OCI-LY7 (cell line): ENCODE measurements at places on chromosomes 4 and X.

- no peak for DNase-seq
Measured at GRCh38 chr4:120010646-120011045, 56.0 kb downstream of the MAD2L1 start.

DNA sequence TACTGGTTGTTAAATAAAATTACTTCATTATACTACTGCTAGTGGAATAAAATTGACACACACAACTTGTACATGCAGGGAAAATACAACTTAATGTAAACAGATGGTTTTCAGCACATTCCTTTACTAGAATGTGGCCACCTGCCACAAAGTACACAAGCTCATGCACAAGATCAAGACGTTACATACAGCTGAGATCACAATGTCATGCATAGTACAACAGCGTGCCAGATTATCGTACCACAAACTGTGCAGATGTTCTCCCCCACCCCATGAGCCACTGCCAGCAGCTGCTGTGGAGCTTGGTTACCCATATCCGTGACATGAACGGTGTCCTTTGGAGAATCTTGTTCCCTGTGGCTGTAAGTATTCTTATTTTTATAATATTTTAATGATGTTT is 27.7 kb downstream of the FBXO8 start:
- DNase-seq, result no peak

GRCh38 chr4:3745886-3746656 is 20.1 kb upstream of the ADRA2C start:
- DNase-seq, result no peak

- DNase-seq, result peak; percentile 66
Measured at GRCh38 chr4:173167758-173168395, 734 bp upstream of the GALNT7 start.

GRCh38 chr4:107220976-107221375 is 184.9 kb upstream of the DKK2 start:
- DNase-seq, result no peak

DNA sequence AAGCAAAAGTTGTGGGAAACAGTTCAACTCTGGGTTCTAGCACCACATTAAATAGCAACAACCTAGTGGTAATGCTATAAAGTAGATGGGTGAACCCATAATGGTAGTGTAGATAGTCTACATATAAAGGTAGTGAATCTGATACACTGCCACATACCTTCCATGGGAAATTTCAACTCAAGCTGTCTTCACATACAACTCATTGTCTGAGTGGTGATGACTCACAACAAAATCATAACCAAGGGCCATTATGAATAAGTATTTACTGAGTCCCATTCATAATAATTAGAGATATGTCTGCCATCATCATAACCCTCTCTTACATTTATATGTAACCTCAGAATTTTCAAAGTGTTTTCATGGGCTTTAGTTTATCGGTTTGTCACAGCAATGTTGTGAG is 34.8 kb downstream of the EGF start:
- DNase-seq, result no peak

GRCh38 chr4:37549041-37549440 is 137.1 kb downstream of the RELL1 start:
- DNase-seq, result no peak

DNA sequence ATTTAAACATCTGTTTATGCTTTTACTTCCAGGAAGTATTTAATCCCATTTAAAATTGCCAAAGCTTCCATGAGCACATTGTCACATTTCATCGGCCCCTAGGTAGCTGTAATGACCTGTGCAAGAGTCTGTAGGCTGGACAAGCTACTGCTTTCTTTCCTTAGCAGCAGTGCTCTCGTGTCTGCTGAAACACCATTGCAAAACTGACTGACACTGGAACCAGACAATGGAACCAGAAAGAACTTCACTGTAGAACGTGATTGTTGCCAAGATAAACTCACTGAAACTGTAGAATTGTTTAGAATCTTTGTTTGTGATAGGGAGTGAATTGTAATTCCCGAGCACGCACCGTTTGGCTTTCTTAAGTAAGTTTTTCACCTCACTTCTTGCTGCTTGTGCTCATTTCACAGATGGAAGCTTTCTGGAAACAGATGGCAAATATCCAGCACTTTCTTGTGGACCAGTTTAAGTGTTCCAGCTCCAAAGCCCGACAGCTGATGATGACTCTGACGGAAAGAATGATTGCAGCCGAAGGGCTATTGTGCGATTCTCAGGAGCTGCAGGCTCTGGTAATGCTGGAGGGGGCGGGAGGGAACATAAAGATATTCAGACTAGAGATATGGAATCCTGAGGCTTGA is 36.9 kb downstream of the EVC start:
- no peak for DNase-seq

DNA sequence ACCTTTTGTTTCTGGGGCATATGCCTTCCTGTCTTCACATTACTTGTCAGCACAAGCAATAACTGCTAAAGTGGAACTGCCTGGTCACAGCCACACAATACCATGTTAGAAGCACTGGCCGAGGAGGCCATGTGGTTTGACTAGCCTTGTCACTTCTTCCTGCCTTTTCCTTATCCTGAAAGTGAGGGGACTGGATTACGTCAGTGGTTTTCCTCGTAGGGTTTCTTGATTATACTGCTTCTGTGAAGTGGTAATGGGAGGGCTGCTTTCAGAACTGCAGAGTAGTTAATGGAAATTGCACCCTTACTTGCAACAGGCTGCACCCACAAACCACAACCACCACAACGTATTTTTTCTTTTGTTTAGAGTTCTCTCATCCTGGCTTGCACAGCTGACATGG is 26.6 kb downstream of the ZRSR2 start:
- DNase-seq, result no peak

DNA sequence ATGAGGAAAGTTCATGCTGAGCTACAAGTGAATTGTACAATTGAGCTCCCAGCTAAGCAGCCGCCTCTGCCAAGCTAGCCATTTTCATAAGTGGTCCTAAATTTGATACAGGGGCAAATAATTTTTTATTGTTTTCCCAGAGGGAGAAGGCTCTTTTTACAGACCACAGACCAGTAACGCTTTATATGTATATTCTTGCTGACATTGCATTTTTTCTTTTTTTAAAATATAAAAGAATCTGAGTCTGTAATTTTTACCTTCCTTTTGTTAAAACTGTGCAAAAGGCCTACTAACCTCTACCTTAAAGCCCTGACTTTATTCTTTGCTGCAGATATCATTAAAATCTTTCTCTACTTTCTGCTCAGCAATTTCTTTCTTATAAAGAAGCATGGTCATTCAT is 501.2 kb upstream of the INTU start:
- no peak for DNase-seq

- DNase-seq, result no peak
Measured at GRCh38 chrX:17496407-17496806, 121.4 kb downstream of the NHS start.

- no peak for DNase-seq
Measured at GRCh38 chr4:40405193-40405592, 70.1 kb downstream of the CHRNA9 start.

DNA sequence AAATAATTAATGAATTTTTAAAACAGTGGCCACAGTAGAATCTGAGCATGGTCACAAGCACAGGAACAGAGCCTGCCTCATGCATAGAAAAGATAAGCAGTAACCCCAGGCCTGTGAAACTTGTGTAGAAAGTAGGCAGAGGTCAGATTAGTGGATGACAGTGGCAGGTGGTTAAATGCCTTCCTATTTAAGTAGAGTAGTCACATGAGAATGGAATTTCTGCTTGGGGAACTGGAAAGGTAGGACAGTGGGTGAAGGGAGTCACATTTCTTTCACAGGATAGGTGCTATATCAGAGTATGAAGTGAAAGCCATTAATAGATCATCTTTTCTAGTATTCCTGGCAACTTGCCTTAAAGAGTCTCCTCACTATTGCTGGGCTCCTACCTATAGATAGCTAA is 34.9 kb upstream of the ASB12 start:
- no peak for DNase-seq

DNA sequence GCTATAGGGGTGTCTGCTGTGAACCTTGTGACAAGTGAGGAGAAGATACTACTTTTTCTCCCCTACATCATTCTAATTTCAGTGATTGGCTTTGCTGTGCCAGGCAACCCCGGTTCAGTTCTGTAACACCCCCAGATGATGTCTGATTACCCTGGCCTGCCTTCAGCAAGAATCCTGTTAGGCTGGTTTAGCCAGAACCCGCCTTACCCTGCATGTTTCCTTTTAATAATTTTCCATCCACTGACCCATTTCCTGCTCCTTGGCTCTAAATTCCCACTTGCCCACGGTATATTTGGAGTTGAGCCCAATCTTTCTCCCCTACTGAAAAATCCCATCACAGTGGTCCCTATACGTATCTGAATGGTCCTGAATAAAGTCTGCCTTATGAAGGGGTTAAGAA is 46.5 kb upstream of the HPSE start:
- no peak for DNase-seq

DNA sequence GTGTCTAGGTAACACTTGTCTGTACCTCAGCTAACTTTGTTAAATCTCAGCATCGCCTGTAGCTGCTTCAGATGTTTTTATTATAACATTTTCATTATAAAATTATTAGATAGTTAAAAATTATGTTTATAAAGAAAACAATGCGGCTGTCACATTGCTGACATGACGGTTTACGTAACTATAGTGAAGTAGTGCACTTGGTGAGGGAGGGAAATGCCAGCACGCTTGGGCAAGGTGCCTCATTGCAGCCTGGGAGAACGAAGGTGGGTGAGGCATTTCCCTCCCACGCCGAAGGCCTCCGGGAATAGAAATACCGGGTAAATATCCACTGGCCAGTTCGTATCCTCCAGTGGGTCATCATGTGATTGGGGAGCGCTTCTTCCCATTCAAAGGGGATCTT is 15.9 kb downstream of the TMEM187 start:
- no peak for DNase-seq

DNA sequence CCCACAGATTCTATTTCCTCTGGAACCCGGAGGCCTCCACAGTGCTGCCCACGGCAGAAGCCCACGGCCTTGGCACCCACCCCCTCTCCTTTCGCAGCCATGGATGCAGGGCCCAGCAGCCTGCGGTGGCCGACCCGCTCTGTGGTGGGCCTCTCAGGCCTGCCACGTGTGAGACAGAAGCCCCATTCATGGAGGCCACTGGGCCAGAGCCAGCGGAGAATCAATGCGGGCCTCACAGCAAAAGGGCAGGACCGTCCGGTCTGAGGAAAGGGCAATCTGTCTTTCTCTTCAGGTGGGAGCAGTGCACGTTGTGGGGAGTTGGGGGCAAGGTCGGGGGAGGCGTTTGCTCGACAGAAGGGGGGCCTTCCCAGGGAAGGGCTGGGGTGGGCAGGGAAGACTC is 8.4 kb upstream of the HAUS7 start:
- DNase-seq, result no peak

GRCh38 chr4:66223068-66223703 is 552.9 kb upstream of the EPHA5 start:
- no peak for DNase-seq

GRCh38 chr4:168274871-168275270 is 43.7 kb downstream of the DDX60 start:
- no peak for DNase-seq

- DNase-seq, result no peak
Measured at GRCh38 chrX:10902001-10902400, 209.1 kb upstream of the HCCS start.

- no peak for DNase-seq
Measured at GRCh38 chr4:118033148-118034052, 886 bp upstream of the NDST3 start.

DNA sequence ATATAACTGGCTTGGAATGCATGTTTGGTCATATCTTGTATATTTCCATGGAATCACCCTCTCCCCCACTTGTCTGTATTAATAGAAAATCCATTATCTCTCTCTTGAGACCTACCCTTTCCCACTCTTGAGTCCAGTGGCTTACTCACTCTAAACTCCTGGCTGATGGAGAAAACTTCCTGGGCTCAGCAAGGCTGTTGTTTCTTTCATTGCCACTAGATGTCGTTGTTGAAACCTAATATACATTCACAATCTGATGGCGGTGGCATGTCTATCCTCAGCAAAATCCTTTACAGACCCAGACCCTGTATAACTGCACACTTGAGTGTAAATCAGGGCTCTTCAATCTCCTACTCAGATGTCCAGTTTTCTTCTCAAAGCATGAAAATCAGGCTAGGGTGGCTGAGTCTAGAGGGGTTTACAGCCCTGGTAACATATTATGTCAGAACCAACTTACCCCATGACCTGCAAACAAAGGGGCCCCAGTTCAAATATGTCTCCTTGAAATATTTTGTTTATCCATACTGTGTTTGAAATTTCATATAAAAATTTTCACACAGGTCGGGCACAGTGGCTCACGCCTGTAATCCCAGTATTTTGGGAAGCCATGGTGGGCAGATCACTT is 70.0 kb upstream of the FAM241A start:
- peak; percentile 68 for DNase-seq

DNA sequence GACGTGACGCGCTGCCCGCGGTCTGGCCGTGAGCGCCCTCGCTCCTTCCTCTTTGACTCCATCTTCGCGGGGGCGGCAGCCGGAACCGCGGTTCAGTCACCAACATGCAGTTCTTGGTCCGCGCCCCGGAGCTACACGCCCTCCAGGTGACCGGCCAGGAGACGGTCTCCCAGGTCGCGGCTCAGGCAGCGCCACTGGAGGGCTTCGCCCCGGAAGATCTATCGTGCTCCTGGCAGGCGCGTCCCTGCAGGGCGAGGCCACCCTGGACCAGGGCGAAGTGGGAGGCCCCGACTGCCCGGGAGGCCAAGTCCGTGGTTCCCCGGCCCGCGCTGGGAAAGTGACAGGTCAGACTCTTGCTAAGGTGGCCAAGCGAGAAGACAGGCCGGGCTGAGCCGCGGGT is 2.9 kb downstream of the TRIML2 start:
- DNase-seq, result no peak

GRCh38 chrX:44239036-44239435 is 104.4 kb downstream of the EFHC2 start:
- no peak for DNase-seq

DNA sequence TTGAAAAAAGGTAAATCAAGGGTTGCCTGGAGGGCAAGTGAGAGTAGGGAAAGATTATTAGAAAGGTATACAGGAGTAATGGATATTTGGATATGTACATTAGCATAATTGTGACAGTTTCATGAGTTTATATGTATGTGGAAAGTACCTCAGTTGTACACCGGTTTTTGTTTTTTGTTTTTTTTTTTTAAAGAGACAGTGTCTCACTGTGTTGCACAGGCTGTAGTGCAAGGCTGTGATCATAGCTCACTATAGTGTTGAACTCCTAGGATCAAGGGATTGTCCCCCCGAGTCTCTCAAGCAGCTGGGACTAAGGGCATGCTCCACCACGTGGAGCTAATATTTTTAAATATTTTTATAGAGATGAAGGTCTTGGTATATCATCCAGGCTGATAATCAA is 15.3 kb upstream of the HPGD start:
- DNase-seq, result no peak

GRCh38 chr4:16627999-16628398 is 270.4 kb downstream of the LDB2 start:
- DNase-seq, result no peak

DNA sequence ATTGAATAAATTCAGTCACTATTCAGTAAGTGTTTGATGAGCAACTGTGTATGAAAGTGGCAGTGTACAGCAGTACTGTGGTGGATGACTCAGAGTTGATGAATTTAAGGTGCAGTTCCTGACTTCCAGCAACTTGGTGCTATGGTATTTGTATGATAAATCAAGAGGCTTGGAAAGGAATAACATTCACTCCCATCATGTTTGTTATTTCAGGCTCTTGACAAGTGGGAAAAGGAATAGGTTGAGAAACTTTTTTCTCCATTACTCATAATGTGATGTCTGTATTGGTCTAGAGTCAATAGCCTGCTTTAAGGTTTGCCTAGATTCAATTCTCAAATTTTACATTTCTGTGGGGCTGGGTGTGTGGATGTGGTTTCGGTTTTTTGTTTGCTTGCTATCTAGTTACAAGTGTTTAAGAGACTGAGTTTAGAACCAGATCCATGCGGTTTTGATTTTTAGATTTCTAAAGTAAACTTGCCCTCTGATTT is 35.1 kb upstream of the CYP2U1 start:
- DNase-seq, result no peak
